ENCODE measurements at places on chromosomes 6 and 20. TPM values are rescaled to one million over a fixed set of nuclear protein-coding genes. Genes with fewer than 3 reads are reported as not detected.

RIPOR2 gene
- total RNA-seq, result 26.5 TPM

TCF15 gene
- total RNA-seq, result 0.12 TPM

ADGRF1 gene
- not detected for total RNA-seq

CCN6 gene
- total RNA-seq, result 0.26 TPM

KCNQ5 gene
- total RNA-seq, result 13.7 TPM

SCAF8 gene
- 36.6 TPM for total RNA-seq

RSPO3 gene
- not detected for total RNA-seq

CRYBG1 gene
- total RNA-seq, result 10.0 TPM

Measured in activated CD4-positive, alpha-beta T cell treated with anti-CD3 and anti-CD28 coated beads, Interleukin-2, amount 10 ng/mL, durations not matched to agents 24 days and 14 days (primary cell).